Adipocyte (in vitro differentiated cells): ENCODE measurements at places on chromosomes 6 and 20.

DNA sequence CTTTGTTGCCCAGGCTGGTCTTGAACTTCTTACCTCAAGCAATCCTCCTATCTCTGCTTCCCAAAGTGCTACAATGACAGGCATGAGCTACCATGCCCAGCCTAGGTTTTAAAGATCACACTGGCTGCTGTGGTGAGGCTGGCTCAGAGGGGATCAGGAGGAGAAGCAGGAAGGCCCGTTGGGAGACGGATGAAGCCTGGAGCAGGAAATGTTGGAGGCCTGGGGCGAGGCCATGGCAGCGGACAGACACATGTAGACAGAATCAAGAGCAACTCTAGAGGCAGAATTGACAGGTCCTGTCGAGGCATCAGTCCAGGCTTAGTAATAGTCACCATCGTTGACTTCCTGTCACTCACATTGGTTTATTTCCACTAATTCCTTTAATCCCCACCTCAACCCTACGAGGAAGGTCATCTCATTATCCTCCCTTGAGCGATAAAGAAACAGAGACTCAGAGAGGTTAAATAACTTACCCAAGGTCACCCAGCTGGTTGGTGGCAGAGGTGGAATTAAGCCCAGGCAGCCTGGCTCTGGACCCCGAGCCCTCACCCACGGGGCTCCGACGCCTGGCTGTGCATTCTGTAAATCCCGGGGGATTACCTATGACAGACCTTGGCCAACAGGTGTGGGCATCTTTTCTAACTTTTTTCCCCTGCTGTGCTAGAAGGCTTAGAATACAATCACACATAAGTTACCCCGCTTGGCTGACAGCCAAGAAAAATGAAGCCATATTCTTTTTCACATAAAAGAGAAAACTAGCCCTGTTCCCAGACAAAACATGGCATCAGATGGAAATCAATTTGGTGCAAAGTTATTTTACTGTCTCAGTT lies 113.4 kb downstream of the EYA2 start:
- DNase-seq = no peak

- DNase-seq = no peak
These were observed 10.3 kb downstream of the MKKS start for GRCh38 chr20:10423735-10424134.

DNA sequence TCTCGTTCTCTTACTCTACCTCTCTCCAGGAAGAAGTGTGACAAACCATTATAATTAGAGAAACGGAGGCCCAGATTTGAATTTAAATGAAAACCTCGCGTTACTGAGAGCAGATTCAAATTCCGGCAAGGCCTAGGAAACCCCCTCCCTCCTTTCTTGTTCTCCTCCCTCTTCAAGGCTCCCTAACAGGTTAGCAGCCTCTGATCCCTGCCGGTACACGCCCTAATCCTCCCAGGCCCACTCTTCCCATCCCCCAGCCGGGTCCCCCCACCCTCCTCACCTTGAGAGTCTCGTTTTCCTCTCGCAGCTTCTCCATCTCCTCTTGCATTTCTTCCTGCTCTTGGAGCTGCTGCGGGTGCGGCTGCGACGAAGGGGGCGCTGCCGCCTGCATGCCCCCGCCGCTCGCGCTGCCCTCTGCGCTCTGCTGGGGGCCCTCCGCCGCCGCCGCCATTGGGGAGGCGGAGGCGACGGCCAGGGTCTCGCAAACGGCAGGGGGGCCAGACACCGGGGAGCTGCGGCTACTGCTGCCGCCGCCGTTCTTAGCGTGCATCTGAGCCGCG lies 3.8 kb downstream of the MTCL3 start:
- peak; percentile 56 for DNase-seq

GRCh38 chr6:68114463-68115047 lies 520.5 kb upstream of the ADGRB3 start:
- no peak for DNase-seq

DNA sequence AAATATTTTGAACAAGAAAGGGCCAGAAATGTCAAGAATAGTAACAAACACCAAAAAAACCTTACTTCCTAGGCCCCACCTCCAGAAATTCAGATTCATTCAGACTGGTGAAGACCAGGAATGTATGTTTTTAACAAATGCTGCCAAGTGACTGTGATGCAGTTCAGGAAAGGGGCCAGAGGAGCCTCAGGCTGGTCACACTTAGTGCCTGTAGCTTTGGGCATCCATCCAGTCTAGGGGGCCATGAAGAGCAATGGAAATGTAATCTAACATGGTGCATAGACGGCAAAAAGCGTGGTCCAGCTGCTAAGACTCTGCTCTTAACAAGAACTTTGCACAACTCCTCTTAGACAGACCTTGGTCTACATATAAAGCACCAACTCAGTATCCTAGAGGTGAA lies 7.1 kb downstream of the GJA1 start:
- peak; percentile 66 for DNase-seq

DNA sequence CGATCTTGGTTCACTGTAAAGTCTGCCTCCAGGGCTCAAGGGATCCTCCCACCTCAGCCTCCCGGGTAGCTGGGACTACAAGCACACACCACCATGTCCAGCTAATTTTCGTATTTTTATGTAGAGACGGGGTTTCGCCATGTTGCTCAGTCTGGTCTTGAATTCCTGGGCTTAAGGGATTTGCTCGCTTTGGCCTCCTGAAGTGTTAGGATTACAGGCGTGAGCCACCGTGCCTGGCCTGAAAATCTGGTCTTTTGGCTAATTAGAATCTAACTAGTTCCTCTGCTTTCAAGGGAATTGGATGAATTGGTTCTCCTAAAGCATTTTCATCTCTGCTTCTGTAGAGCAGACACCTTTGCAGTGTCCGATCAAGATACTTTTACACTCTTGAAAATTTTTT lies 51.3 kb downstream of the NCOA3 start:
- no peak for DNase-seq

GRCh38 chr6:29747688-29748250 lies 24.5 kb downstream of the HLA-F start:
- no peak for DNase-seq

- DNase-seq = no peak
These were observed 311.0 kb upstream of the RGS17 start for GRCh38 chr6:153442096-153442495.

- DNase-seq = peak; percentile 44
These were observed 126.4 kb upstream of the DUSP22 start for GRCh38 chr6:165906-166305.

DNA sequence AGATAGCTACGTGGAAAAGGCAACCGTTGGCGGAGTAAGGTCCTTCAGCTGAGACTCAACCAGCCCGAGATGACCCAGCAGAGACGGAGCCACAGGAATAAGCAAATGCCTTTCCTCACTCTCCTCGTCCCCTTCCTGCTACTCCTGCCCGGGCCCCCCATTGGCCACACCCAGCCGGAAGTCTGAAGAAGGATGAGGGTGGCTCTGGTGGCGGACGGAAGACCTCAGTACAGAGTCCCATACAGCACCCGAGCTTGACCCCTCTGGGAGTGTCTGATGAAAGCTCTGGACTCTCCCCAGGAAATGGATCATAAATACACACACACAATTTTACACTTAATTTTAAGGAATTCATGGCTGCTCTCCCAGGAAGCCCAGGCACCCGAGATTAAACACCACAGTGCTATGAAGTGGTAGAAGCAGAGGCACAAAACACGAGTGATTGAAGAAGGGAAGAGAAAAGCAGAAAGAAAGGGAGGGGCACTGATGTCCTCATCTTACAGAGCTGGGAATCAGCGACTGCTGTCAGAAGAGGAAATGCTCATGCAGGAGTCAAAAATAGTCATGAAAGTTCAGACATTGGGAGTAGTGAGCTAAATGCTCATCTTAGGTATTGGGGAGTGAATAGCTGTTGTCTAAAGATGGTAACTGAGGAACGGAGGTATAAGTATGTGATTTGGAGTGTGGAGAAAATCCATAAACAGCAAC lies 125.6 kb downstream of the BANF2 start:
- peak; percentile 38 for DNase-seq

DNA sequence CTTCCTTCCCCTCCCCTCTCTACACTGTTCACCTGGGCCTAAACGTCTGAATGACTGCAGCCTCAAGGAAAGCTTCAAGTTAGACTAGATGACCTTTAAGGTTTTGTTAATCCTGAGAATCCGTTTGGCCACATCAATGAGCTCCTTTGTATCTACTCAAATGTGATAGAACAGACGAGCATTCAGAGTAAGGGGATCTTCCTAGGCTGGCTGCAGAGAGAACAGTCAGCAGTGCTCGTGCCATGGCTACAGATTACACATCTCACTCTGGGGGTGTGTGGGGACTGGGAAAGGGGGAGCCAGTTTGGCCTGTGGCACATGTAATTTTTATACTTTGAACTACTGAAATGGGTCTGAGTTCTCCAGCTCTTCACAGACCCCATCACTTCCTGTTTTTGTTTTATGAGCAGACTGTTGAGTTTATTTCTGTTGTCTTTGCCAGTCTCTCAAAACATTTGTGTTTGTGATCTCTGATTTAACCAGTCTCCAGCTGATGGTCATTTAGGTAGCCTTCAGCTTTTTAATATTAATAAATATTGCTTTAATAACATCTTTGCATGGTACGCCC lies 50.9 kb downstream of the KCNS1 start:
- no peak for DNase-seq

- peak; percentile 9 for DNase-seq
These were observed 402.0 kb downstream of the MAFB start for GRCh38 chr20:40286975-40287531.

- no peak for DNase-seq
These were observed 26.9 kb downstream of the RRAGD start for GRCh38 chr6:89385156-89385667.

GRCh38 chr20:6039766-6040165 lies 14.1 kb downstream of the LRRN4 start:
- no peak for DNase-seq

DNA sequence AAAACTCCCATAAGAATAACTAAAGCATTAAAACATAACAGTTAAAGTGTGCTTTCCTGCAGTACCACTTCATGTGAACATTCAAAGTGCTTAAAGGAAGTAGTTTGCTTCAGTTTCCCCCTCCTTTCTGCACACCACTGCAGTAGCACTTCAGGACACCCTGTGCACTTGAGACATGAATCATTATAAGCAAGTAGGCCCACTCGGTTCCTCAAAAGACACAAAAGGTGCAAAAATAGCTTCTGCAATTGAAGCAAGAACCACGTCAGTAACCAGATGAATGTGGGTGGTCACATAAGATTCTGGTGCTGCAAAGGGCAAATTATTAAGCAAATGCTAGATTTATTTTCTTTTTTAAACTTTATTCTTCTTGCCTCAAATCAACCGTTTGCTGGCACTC lies 160.6 kb downstream of the HIVEP2 start:
- DNase-seq = no peak

- no peak for DNase-seq
These were observed 37.2 kb downstream of the MGME1 start for GRCh38 chr20:18005990-18006364.

GRCh38 chr6:136873748-136874147 lies 48.4 kb upstream of the SLC35D3 start:
- peak; percentile 16 for DNase-seq

GRCh38 chr6:142376800-142377496 lies 75.1 kb downstream of the ADGRG6 start:
- DNase-seq = no peak

- peak; percentile 22 for DNase-seq
These were observed 94.2 kb downstream of the TBC1D7 start for GRCh38 chr6:13234130-13234529.

GRCh38 chr6:21522143-21522747 lies 71.3 kb upstream of the SOX4 start:
- no peak for DNase-seq

- DNase-seq = no peak
These were observed 111.6 kb upstream of the EYA4 start for GRCh38 chr6:133129556-133129955.

GRCh38 chr20:53081916-53082863 lies 110.0 kb downstream of the TSHZ2 start:
- no peak for DNase-seq

GRCh38 chr6:91719414-91719813 lies 1132.5 kb upstream of the MAP3K7 start:
- DNase-seq = no peak

GRCh38 chr20:2814587-2815051 lies at the start of gene C20orf141:
C20orf141 (plus strand) TSS chr20:2814987; CDS start chr20:2815185, 198 bp downstream.
- peak; percentile 93 for DNase-seq

- DNase-seq = peak; percentile 15
These were observed 101.1 kb downstream of the HIVEP1 start for GRCh38 chr6:12113190-12113577.

DNA sequence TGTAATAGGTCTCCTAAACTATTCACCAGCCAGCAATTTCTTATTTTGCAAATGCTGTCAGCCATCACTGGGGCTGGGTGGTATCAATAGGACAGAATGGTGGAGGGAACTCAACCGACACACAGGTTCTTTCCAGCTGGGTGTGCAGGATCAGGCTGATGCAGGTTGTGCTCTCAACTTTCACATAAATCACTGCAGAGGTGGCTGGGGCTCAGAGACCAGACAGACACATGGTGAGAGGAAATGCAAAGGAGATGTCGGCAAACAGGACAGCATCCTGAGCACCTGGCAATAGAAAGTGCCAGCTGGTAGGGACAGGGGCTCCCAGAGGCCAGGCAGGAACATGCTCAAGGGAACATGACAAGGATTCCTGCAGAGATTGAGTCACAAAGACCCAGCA lies 254.9 kb downstream of the SOD2 start:
- DNase-seq = no peak

- no peak for DNase-seq
These were observed 648.4 kb upstream of the MARCKS start for GRCh38 chr6:113208726-113209125.

DNA sequence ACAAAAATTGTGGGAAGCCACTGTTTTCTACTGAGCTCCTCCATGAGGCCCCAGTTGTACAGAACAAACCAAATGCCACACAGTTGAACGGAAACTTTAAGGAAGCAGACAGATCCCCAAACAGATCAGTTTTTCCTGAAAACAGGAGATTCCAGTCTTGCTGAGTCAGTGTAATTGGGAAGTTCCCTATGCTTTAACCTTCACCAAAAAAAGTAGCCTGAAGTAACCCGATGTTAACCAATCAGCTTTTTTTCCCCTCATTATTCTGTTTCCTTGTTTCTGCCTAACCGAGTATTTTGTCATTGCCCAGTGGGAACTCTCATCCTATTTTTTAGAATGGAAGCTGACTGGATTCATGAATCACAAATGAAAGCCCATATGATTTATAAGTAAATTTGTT lies 36.7 kb downstream of the MARCKS start:
- peak; percentile 27 for DNase-seq

- DNase-seq = no peak
These were observed 421.0 kb downstream of the TENT5A start for GRCh38 chr6:81331526-81331925.

DNA sequence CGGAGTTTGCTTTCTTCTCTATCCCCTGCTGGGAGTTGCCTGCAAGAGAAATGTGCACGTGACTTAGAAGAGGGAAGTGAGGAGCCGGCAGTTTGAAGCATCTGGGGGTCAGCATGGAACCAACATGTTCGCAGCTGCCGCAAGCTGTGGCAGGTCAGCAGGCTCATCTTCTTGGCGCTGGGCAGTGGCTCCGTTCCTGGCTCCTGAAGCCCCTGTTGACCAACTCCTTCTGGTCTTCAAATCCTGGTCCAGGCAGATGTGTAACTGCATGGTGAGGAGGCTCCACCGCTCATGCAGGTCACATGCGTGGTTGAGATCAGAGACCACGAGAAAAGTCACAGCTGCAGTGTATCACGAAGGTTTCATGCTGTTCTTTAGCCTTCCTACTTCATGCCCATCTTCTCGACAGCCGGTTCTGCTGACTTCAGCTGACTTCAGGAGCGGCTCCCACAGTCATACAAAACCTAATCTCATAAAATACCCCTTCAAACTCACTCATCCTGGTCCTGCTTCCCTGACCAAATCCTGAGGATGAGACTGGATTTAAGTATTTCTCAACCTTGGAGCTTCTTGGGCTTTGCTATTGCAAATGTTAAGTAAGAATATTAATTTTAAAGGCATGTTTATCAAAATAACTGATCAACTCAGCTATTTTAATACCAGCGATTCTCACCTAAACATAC lies 44.9 kb upstream of the BCAS1 start:
- DNase-seq = no peak
